ENCODE measurements at places on chromosomes 2 and 18. TPM values are rescaled to one million over a fixed set of nuclear protein-coding genes. Genes with fewer than 3 reads are reported as not detected.

The TBR1 gene
- total RNA-seq = 0.05 TPM

The STAT4 gene
- total RNA-seq = 7.5 TPM

- no peak for DNase-seq
These were observed 52.5 kb downstream of the FECH start for GRCh38 chr18:57533868-57534510.

DNA sequence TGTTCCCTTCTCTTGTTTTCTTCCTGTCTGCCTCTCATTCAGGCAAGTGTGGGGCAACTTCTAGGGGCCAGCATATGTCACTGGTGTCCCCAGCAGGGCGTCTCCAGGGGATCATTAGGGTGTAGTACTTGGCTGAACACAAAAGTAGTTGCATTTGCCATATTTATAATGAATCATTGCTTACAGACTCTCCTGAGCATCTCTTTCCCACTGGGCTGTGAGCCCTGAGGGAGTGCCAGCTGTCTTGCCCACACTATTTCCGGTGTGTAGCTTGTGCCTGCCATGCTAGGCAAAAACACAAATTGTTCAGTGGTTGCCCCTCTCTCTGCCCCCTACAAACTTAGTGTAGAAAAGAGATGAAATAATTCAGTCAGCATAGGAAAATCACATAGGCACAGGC, 40.8 kb upstream of the SCLY start:
- DNase-seq = no peak

The CLIP4 gene
- 12.5 TPM for total RNA-seq

GRCh38 chr2:226742347-226742746, 57.3 kb downstream of the IRS1 start:
- DNase-seq = no peak

GRCh38 chr18:77035380-77036187, 97.0 kb downstream of the MBP start:
- DNase-seq = no peak

The TFCP2L1 gene
- 0.80 TPM for total RNA-seq

DNA sequence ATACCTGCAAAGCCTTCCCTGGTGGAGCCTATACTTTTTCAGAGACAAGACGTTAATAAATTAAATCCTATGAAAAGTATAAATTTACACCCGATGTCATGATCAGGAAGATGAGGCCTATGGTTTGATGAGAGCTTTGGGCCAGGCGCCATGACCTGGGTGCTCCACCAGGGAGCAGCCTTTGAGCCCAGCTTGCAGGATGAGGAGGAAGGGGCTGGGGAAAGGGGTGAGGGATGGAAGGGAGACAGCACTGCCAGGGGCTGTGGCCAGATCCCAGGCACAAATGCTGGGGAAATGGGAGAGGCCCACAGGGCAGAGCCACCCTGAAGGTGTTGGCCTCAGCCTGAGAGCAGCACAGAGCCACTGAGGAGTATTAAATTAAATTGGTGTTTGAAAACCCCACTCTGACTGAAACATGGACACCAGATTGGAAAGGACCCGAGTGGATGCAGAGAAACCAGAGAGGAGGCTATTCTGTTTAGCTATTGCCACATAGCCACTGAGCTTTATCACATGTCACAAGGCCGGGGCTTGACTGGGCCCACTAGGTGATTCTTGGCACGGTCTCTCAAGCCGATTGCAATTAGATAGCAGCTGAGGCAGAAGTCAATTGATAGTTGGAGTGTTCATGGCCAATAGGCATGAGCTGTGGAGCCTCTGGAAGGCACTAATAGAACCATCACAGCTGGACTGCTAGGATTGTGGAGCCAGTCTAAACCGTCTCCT, 9.6 kb upstream of the FAHD2A start:
- DNase-seq = no peak

The CCDC195 gene
- total RNA-seq = not detected

The FAM237A gene
- not detected for total RNA-seq

DNA sequence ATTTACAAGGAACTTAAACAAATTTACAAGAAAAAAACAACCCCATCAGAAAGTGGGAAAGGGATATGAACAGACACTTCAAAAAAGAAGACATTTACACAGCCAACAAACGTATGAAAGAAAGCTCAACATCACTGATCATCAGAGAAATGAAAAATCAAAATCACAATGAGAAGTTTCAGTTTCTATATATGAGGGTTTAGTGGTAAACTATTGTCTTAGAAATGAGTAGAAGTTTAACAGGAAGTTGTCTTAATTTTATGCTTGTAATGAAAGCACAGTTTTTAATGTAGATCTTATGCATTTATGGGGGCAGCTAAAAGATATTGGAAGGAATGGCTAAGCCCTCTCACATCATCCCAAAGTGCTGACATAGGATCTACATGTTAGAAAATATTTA, 325.4 kb downstream of the ERBB4 start:
- no peak for DNase-seq

DNA sequence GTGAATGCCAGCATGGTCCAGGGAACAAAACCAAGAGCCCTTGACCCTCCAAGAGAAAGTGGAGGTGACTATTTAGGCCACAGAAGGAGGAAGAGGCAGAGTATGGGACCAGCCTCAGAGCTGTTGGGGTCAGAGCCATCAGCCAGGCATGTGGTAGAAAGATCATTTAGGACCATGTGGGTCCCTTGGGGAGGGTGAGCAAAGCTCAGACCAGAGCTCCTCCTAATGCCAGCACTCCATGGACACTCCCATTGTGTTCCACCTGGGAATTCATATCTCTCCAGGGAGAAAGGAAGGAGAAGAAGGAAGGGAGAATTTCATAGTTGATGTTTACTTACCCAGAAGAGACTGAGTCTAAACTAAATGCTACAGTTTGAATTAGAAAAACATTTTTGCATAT, 73.2 kb downstream of the CYBRD1 start:
- no peak for DNase-seq

DNA sequence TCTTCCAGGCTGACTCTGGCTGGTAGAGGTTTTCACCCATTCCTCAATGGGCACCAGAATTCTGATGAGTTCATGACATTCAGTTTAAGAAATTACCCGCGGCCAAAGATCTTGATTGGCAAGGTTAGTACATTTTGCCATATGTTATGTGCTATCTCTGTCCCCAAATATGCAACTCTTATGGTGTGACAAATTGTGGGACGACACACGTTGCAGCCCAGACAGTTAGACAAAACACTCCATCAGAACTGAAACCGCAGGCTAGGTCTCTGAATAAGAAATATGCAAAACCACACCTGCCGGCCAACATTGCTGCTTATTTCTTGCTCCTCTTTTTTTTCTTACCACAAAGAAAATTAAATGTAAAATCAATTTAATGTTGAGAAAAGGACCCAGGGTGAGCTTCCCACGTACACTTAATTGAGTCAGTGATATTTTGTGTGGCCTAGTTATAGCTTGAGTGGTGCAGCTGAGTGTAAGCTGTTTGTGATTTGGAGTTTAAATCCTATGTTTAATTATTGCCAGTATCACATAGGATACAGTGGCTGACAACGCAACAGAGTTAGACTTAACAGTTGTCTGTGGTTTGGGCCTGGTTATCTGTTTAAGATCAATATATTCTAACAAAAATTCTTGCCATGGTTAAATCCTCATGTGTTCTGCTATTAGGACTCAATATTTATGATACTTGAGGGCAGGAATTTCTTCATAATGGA, 35.7 kb upstream of the LTBP1 start:
- no peak for DNase-seq

The GREB1L gene
- total RNA-seq = 0.09 TPM

- no peak for DNase-seq
These were observed 436.4 kb downstream of the ZNF521 start for GRCh38 chr18:24915547-24915946.

The FIGN gene
- 0.09 TPM for total RNA-seq

The GALNT1 gene
- total RNA-seq = 44.8 TPM

DNA sequence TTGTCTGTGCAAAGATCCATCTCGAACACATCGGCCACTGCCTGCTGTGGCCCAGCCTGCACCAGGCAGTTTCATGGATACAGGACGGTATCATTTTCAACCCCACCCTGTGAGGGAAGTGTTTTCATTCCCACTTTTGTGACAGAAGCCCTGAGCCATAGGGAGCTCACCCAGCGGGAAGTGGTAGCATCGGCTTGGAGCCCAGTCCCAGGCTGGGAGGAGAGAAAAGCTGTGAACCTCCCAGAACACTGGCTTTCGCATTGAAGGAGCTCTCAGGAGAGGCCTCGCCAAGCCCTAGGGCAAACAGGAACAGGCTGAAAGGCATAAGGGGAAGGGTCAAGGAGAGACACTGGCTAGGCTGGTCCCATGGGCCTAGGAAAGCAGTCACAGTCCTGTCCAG, 166.1 kb downstream of the TFCP2L1 start:
- DNase-seq = no peak

GRCh38 chr2:120886534-120887319, 151.1 kb downstream of the GLI2 start:
- DNase-seq = no peak

GRCh38 chr2:72803151-72803550, 22.7 kb downstream of the EXOC6B start:
- DNase-seq = no peak

DNA sequence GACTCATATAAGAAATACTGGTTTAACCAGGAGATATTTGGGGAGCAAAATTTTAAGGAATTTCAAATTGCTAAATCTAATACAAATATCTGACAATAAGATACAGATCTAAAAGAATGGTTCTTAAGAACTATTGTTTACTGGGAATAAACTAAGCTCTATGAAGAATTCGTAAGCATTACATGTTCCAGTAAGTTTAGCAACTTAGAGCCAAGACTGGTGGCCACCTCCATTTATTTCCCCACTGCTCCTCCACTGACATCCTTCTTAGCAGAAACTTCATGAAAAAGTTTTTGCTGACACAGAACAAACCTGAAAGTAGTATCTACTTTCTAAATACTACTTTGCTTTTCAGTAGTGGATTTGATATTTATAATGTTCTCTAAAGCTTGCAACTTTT, 83.0 kb downstream of the ACSL3 start:
- DNase-seq = no peak

The MROH2A gene
- total RNA-seq = 0.71 TPM

DNA sequence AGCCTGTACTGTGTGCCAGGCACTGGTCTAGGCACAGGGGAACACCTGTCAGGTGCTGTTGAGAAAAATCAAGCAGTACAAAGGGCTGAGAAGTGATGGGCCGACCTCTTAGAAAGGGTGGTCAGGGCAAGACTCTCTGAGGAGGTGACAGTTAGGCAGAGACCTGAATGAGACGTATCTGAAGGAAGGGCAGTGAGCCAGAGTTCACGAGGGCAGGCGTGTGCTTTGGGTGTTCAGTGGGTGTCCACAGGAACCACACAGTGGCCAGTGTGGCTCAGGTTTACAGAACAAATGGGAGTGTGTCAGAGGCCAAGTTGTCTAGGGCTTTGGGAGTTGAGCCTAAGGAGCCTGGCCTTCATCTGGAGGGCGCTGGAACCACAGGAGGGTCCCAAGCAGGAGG, 6.2 kb downstream of the ARMC9 start:
- DNase-seq = no peak

DNA sequence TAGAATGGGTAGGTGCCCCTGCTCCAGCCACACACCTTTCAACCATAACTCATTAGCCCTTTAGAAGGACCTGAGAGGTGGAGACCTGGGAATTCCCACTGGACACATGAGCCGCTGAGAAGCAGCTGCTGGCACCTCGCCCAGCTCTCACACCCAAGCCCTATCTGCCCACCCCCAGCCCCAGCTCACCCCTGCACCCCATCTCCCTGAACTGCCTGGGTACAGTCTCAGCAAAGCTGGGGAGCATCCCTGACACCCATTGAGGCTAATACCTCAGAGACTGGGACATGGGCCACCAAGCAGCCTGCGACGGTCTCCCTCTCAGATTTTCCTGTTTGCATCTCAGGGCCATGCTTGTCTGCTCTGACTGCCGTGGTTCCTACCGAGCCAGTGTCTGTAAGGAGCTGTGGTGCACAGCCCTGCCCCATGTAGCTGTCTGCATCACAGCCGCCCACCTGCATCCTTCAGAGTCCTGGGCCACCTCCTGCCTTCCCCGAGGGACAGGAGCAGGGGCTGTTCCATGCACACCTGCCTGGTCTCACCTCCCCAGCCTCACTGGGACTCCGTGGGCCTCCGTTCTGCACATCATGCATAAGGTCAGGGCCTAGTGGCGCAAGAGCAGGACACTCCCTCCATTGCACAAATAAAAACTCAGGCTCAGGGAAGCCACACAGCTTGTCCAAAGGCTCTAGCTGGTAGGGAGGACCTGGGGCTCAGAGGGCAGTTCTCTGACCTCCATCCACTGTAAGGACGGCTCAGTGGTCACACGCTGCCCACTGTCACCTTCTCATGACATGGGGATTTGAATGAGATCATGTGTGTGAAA, 90.0 kb downstream of the SEPTIN10 start:
- no peak for DNase-seq

The ABCB11 gene
- 0.05 TPM for total RNA-seq

GRCh38 chr2:2667690-2668089, 336.6 kb upstream of the MYT1L start:
- no peak for DNase-seq

The REEP1 gene
- total RNA-seq = 0.38 TPM

DNA sequence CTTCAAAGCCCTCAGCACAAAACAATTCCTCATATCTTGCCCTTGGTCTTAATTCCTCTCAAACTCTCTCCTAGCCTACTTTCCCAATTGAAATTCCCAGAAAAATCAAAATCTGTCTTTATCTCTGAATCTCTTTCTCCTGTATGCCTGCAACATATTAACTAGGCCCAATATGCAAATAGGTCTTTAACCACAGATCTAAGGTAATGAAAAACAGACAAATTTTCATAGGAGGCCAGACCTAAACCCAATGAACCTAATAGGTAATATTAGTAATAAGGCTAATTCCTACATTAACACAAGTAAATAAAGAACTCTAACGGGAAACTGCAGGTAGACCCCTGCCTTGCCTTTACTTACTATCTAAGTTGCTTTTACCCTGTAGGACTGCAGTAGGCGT, 41.4 kb downstream of the WDR33 start:
- DNase-seq = no peak

DNA sequence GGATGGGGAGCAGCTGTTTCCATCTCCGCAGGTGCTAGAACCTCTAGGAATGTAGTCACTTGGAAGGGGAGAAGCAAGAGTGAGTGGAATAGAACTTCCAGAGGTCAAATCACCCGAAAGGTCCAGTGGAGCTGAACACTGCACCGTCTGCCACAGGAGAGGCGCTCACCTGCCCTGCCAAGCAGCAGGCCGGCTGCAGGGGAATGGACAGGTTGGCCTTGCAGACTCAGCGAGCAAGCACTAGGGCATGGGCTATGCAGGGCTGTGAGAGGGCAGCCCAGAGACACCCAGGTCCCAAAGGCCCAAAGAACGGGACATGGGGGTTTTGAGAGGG, 214.2 kb downstream of the TNS1 start:
- no peak for DNase-seq

GRCh38 chr2:64404002-64404731, 49.8 kb upstream of the LGALSL start:
- DNase-seq = no peak

GRCh38 chr2:30253873-30254684, 22.7 kb downstream of the LBH start:
- no peak for DNase-seq

GRCh38 chr2:28338046-28338817, 54.4 kb upstream of the FOSL2 start:
- DNase-seq = no peak

The STAMBP gene
- total RNA-seq = 46.3 TPM

The HOXD3 gene
- 0.28 TPM for total RNA-seq

- no peak for DNase-seq
These were observed 32.5 kb downstream of the GREB1 start for GRCh38 chr2:11566383-11566782.

The UGT1A4 gene
- total RNA-seq = 0.09 TPM

The ALLC gene
- total RNA-seq = 0.05 TPM

- no peak for DNase-seq
These were observed 266.6 kb downstream of the PDE11A start for GRCh38 chr2:177806025-177806424.

The HOXD12 gene
- not detected for total RNA-seq
